ENCODE measurements at places on chromosomes 11 and 22. TPM values are rescaled to one million over a fixed set of nuclear protein-coding genes. Genes with fewer than 3 reads are reported as not detected.

GRCh38 chr11:67044496-67044895 is 12.2 kb upstream of the RHOD start:
- no peak for DNase-seq

DNA sequence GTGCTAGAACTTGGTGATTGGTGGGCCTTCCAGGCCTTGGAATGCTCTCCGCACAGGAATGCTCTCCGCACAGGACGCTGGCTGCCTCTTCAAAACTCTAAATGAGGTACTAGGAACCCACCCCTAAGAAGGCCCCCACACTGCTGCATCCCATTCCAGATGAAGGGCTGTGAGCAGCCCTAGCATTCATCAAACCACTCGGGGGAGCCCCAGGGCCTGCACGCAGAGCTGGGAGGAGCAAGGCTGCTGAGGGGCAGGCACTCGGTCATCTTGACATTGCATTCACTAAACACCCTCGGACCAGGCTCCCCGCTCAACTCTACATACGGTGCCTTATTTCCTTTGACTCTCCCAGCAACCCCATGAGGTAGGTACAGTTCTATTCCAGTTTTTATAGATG is 49.2 kb upstream of the EMID1 start:
- peak; percentile 19 for DNase-seq

C1QTNF5 gene
- total RNA-seq, result 4.7 TPM

MUC5AC gene
- total RNA-seq, result 0.03 TPM

Measured in left lobe of liver (tissue), 2 donors.